SJSA1 (cell line): ENCODE measurements at places on chromosomes 16 and 17. TPM values are rescaled to one million over a fixed set of nuclear protein-coding genes. Genes with fewer than 3 reads are reported as not detected.

DNA sequence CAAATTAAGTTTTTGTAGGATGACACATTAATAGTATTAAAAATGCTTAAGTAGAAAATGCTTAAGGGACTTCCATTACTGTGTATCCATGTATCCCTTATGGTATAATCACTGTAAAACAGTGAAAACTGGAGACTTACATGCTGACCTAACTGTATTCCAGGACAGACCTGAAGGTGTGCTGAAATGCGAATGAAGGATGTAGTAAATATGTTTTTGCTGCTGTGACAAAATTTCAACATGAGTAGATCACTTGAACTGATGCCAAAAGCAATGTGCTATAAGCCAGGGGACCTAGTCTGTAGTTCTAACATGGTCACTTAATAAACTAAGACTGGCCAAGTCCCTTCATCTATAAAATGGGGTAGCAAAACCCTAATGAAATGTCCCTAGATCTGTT, 142.0 kb upstream of the CORO6 start:
- no peak for DNase-seq

DNA sequence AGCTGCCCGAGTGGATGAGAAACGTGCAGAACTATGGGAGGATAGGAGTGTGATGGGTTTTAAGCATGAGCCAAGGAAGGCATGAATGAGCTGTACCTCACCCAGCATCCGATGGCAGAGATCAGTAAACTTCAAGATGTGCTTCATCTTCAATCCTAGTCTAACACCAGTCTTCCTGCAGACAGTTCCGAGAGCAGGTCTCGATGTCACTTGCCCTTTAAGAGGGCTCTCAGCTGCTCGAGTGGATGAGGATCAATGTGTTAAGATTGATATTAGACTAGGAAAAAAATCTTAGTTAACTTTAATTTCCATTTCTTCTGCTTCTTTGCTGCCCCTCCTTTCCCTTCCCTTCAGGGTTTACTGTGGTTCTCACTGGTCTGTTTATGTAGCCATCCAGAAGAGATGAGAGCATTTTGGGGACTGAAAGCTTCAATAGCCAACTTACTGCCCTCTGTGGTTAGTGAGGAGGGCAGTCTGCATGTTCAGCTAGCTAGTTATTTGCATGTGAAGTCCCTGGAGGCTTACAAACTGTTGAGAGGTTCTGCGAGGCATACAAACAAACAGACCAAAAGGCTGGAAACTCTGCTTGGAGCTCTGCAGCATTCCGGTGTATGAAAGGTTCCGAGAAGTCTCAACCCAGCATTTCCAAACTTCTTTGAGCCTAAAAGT, 15.3 kb downstream of the KLHL36 start:
- peak; percentile 69 for DNase-seq

DNA sequence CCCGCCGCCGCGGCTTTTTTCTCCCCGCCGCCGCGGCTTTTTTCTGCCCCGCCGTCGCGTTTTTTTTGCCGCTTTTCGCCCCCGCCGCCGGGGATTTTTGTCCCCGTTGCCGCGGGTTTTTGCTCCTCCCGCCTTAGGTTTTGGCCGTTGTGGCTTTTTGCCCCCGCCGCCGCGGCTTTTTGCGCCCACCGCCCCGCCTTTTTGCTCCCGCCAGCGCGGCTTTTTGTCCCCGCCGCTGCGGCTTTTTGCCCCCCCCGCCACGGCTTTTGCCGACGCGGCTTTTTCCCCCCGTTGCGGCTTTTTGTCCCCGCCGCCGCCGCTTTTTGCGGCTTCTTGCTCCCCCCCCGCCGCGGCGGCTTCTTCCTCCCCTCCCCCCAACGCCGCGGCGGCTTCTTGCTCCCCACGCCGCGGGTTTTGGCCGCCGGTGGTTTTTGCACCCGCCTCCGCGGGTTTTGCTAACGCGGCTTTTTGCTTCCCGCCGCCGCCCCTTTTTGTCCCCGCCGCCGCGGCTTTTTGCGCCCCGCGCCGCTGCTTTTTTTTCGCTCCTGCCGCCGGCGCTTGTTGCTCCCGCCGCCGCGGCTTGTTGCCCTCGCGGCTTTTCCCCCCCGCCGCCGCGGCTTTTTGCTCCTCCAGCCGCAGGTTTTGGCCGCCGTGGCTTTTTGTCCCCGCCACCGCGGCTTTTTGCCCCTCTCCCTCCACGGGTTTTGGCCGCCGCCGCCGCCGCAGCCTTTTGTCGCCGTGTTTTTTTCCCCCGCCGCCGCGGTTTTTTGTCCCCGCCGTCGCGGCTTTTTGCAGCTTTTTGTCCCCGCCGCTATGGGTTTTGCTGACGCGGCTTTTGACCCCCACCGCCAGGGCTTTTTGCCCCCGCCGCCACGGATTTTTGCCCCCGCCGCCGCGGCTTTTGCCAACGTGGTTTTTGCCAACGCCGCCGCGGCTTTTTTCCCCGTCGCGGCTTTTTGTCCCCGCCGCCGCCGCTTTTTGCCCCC, 150.3 kb downstream of the KCNJ18 start:
- no peak for DNase-seq

PRSS36 gene
- 0.18 and 0.38 TPM in 2 replicates for total RNA-seq

DNA sequence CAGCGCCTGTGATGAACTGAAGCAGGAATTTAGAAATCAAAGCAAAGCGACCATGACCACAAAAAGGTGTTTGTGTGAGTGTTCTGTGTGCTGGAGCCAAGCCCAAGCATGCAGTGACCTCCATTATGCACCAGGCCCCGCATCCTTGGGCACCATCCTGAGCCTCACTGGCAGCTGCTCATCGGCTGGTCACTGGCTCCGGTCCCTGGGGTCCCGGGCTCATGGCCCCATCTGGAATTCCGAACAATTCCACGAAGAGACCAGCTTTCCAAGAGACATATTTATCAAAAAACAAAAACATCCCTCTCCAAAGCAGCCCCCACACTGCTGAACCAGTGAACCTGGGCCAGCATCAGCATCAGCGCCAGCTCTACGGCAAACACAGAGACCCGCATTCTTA, 15.2 kb upstream of the ZNF469 start:
- DNase-seq, result no peak

- peak; percentile 50 for DNase-seq
Measured at GRCh38 chr17:33520426-33521330, 227.6 kb upstream of the ASIC2 start.

CARHSP1 gene
- total RNA-seq, result 162 and 182 TPM in 2 replicates

- no peak for DNase-seq
Measured at GRCh38 chr17:28493460-28493859, 12.7 kb upstream of the FOXN1 start.

HSD17B1 gene
- 0.13 and 1.5 TPM in 2 replicates for total RNA-seq

- no peak for DNase-seq
Measured at GRCh38 chr16:3715430-3715829, 1.9 kb downstream of the TRAP1 start.

GRCh38 chr17:79048826-79049755, 25.1 kb downstream of the C1QTNF1 start:
- DNase-seq, result no peak

GRCh38 chr17:9973669-9974447, 68.8 kb upstream of the RCVRN start:
- DNase-seq, result no peak

DNA sequence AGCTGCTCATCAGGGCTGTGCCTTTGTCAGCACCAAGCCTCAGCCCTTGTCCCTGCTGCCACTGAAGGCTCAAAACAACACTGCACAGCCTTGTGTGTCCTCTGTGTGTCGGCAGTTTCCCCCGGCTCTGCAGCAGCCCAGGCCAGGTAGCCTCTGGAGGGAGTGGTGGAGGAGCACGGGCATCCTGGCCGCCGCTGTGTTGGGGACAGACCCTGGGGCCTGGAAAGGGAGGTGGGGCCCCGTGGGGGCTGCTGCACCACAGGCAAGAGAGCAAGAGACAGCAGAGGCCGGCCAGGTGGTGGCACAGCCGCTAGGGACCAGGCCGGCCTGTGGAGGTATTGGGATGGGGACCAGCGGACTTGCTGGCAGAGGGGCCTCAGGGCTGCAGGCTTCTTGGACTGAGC, 96.9 kb upstream of the ZNF750 start:
- no peak for DNase-seq

DNA sequence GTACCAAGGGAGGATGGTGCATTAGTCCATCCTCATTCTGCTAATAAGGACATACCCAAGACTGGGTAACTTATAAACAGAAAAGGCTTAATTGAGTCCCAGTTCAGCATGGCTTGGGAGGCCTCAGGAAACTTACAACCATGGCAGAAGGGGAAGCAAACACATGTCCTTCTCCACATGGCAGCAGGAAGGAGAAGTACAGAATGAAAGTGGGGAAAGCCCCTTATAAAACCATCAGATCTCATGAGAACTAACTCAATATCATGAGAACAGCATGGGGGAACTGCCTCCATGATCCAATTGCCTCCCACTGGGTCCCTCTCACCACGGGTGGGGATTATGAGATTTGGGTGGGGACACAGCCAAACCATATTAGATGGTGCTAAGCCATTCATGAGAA, 84.5 kb downstream of the SEC14L1 start:
- no peak for DNase-seq

PRRT2 gene
- 0.11 TPM in 1 of 2 replicates, not detected in the other for total RNA-seq

- no peak for DNase-seq
Measured at GRCh38 chr16:49478616-49479015, 105.0 kb downstream of the C16orf78 start.

DNA sequence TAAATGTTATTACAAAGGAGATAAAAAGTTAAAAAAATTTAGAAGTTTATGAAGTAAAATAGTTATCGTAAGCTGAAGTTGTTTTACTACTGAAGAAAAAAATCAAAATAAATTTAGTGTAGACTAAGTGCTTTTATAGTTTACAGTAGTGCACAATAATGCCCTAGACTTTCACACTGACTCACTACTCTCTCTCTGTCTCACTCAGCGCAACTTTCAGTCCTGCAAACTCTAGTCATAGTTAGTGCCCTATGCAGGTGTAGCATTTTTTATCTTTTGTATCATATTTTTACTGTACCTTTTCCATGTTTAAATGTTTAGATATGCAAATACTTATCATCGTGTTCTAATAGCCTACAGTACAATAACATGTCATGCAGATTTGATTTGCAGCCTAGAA, 17.7 kb upstream of the TOM1L1 start:
- no peak for DNase-seq

SULT1A4 gene
- 0.58 and 3.6 TPM in 2 replicates for total RNA-seq

DNA sequence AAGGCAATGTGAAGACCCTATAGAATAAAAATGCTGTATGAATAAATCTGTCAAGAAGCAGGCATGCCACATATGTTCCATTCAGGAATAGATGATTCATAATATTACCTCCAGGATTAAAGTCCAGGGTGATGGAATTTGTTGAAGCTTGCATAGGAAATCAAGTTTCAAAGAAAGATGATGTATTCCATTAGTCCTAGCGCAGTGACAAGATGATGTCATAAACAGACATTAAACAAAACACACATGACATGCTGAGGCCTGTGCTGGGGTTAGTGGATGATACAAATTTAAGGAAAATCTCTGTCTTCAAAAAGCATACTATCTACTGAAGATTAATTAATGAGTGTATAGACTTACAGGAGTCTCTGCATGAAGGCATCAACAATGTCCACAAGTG, 1025.2 kb downstream of the CDH11 start:
- DNase-seq, result no peak

- no peak for DNase-seq
Measured at GRCh38 chr17:8189041-8189710, 804 bp downstream of the BORCS6 start.

GRCh38 chr17:62855156-62855555, 47.0 kb upstream of the MARCHF10 start:
- DNase-seq, result no peak

DNA sequence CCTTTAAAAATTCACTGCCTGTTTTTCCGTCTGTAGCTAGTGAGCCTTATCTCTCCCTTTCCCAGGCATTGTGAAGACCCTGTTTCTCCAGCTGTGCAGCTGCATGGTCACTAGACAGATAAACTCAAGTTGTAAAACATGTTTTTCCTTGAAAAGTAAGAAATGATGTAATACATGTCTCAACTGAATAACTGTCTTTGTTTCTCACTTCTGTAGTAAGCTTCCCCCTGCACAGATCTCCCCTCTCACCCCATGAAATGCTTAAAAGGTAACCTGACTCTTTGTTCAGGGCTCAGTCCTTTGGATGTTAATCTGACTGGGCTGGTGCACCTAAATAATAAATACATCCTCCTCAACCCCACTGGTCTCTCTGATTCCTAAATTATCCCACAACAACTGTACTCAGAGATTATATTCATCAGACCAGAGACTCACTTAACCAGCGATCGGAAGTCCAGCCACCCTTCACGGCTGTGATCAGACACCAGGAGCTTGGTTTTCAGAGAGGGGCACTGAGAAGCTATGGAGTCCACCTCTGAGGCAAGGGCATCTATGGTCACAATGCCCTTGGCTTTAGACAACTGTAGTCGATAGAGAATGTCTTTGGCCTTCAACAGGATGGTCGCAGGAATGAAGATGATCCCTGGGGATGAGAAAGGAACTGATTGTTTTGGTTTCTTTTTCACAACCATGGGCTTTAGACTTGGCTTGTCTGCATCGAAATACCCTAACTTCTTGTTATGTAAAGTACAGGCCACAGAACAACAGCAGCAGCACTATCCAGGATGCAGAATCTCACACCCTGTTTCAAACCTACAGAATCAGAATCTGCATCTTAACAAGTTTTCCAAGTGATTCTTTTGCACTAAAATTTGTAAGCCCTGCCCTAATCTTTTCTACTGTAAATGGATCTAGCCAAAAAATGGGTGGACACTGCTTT, 15.4 kb downstream of the ACSM1 start:
- no peak for DNase-seq

- no peak for DNase-seq
Measured at GRCh38 chr17:17080781-17081180, 38.5 kb downstream of the MPRIP start.

GRCh38 chr17:75645501-75645888, 12.3 kb downstream of the SMIM5 start:
- DNase-seq, result no peak

CDH1 gene
- total RNA-seq, result 0.03 and 0.06 TPM in 2 replicates

DNA sequence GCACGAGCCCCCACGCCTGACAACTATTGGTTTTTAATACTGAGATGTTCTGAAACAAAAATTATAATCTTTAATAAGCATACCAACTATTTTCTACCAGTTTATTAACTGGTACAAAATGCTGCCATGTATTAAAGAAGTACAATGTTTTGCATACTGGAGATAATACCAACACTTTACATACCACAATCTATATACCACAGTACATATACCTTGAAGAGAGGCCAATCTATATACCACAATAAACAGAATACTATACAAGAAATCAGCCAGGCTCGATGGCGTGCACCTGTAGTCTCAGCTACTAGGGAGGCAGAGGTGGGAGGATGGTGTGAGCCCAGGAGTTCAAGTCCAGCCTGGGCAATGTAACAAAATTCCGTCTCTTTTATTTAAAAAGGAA, 9.9 kb downstream of the GPATCH8 start:
- no peak for DNase-seq

CMTM1 gene
- total RNA-seq, result 3.5 and 5.4 TPM in 2 replicates

DNA sequence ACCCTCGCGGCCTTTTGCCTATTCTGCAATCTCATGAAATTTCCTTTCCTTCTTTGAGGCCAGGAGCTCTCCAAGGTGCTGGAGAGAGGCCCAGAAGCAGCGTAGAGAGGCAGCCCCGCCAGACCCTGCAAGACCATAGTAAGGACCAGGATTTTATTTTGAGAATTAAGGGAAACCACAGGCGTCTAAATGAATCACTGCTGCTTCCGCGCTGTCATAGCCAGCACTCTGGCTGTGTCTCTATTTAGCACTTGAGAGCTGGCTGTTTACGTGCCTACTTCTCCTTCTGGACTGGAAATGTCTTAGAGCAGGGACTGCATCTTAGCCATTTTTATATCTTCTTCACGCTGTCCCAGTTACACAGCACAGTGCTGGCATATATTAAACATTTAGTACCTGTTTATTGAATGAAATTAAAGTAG, 37.6 kb upstream of the PIRT start:
- DNase-seq, result no peak

NHLRC4 gene
- 0.37 TPM in 1 of 2 replicates, not detected in the other for total RNA-seq

GRCh38 chr17:81254955-81255717, 16.0 kb downstream of the NDUFAF8 start:
- DNase-seq, result peak; percentile 74
